D341Med (cell line): ENCODE measurements at places on chromosomes 11 and 22.
A peak's percentile ranks its signal among the peaks of the same experiment; 100 is the strongest.

GRCh38 chr22:43312608-43313007 is 30.6 kb downstream of the SCUBE1 start:
- DNase-seq = no peak

- peak; percentile 72 for DNase-seq
Observed at GRCh38 chr22:30392661-30393321, 4.0 kb upstream of the SEC14L2 start.

DNA sequence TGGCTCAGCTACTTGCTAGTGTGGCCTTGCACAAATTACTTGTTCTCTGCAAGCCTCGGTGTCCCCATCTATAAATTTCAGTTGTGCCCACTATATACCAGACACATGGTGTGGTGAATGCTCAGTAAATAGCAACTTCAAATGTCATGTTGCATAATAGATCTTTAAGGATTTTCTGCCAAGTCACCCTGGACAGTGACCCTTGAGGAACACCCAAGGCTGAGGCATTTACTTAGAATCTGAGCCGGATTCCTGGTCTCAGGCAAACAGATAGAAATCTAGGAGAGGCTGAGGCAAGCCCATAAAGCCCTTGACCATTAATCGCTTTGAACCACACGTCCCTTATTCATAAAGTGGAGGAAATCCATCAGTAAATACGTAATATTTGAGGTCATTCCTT is 9.7 kb downstream of the TEAD1 start:
- DNase-seq = no peak

- DNase-seq = no peak
Observed at GRCh38 chr11:69085490-69086095, 36.9 kb downstream of the TPCN2 start.

DNA sequence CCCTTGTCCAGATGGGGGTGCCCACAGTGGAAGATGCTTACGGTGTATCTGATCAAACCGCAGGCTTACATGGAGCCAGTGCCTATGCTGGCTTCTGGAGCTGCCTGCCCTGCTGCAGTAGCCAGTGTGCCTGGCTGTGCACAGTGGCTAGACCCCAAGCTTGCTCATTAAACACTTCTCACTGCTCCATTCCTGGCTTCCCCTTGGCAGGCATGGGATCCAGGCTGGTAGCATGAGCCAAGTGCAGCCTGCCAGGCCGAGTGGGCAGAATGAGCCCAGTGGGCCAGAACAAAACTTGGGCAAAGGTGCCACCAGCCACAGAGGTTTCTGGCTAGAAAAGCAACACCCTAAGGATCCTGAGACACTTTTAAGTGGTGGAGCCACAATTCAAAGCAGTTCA is 55.4 kb upstream of the B3GNT6 start:
- DNase-seq = no peak

DNA sequence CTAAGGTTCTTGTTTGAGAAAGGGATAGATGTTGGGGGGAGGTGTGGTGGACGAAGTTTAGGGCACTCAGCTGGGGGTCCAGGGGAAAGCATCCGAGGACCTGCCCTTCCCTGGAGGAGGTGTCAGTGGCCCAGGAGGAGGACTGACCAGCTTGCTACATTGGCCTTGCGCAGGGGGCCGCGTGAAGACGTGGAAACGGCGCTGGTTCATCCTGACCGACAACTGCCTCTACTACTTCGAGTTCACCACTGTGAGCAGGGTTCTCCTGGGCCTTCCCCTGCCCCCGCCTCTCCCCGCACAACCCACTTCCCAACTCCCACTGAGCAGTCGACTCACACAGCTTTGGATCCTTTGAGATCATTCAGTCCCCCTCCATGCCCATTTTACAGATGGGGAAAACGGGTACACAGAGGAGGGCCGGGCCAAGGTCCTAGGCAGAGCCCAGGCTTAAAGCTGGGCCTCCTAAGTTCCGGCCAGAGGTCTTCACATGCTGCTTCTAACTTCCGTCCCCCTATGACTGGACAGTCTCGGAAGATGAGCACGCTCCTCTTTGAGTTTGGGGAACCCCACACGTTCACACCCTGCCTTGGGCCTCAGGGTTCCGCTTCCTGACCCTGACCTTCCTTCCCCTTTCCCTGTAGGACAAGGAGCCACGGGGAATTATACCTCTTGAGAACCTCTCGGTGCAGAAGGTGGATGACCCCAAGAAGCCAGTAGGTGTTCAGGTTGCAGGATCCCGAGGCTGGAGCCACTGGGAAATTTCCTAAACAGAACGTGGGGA is 28.7 kb downstream of the CYTH4 start:
- DNase-seq = no peak

- no peak for DNase-seq
Observed at GRCh38 chr11:1842149-1843097, 3.6 kb downstream of the TNNI2 start.
